Stimulated activated CD8-positive, alpha-beta memory T cell treated with anti-CD3 and anti-CD28 coated beads, Interleukin-15, amount 100 ng/mL, for 24 hours (primary cell): ENCODE measurements at places on chromosomes 5 and 9.

DNA sequence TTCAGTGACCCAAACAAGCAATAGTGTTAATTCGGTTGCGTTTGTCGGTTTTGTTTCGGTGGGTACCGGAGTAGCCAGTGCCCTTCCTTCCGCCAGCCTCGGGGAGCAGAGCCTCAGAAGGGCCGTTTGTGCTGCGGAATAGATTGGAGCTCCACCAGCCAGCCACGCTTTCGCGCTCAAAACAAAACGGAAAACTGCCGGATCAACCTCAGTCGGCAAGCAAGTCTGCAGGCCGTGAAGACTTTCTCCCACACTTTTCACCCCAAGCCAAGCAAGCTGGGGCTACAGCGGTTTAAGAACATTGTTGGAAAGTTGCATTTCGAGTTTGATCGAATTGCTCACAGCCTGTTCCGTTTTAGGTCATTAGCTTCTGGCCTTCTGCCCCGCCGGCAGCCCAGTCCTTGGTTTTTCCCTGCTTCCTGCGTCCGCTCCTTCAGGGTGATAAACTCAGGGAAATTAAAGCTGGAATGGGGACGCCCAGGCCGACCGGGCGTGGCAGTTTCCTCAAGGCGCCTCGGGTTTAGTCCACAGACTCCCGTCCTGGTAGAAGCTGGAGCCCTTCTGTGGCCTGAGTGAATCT lies 803 bp upstream of the CCNO start:
- no peak for DNase-seq

GRCh38 chr9:90972057-90972456 lies 170.4 kb downstream of the SYK start:
- no peak for DNase-seq

- DNase-seq = no peak
These were observed 35.3 kb upstream of the TMED7 start for GRCh38 chr5:115661101-115661500.

DNA sequence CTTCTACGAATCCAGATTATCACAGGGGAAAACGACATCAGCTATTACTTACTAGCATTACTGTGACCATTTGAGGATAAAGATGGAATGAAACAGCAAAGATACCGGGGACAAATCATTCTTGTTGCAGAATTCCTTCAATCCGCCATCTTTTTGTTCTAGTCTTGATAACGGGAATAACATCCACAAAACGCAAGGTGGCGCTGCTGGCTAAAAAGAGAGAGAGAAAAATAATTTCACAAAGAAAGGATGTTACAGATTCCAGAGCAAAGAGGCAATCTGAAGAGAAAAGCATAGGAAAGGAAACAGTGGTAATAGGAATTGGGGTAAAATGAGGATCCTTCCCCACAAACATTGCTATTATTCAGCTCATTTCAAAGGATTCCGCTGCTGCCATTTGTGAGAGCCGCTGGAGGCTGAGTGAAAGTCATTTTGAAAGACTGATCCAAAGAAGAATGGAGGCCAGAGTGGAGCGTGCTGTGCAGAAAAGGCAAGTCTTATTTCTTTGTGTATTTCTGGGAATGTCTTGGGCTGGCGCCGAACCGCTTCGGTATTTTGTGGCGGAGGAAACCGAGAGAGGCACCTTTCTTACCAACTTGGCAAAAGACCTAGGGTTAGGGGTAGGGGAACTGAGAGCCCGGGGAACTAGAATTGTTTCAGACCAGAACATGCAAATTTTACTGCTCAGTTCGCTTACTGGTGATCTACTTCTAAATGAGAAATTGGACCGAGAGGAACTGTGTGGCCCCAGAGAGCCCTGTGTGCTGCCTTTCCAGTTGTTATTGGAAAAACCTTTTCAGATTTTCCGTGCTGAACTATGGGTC lies at the start of gene PCDHB7:
Gene PCDHB7 (plus strand): TSS at position 264 of the 824 bp plus-strand sequence. CDS start 192 bp downstream, at position 456.
- DNase-seq = no peak

DNA sequence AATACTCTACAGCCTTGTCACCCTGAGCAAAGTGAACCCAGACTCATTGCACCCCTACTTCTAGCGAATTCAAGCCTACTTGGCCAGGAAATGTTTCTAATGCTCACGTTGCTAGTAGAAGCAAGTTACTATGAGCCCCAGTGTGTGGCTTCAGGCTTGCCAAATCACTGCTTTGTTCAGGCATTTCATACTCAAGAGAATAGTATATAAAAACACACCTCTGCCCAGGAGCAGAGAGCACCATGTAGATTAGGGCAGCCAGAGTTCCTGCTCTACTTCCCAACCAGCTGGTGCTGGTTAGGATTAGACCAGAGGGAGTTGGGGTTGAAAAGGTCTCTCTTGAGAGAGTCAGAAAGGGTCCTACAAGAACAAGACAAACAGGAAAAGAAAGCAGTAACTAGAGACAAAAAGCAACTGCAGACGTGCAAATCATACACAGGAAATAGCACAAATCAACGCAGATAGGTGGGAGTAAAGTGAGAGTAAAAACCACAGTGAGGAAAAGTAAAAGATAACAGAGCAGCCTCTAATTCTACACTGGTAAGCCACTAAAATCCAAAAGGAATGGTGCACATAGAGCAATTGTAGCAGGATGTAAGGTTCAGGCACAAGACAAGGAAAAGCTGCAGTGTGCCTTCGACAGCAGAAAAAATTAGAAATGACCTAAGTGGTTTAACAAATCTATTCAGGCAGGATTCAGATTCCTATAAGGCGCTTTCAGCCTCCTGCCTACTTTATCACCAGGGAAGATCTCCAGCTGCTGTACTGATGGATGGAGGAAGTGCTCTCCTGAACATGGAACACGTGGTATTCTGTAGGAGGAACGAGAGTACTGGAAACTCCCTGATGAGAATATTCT lies 49.6 kb upstream of the KIF2A start:
- DNase-seq = no peak

- no peak for DNase-seq
These were observed 32.9 kb downstream of the NDST1 start for GRCh38 chr5:150540615-150541396.
